Activated naive CD8-positive, alpha-beta T cell treated with anti-CD3 and anti-CD28 coated beads for 36 hours (primary cell): ENCODE measurements at places on chromosomes 16 and 17.

GRCh38 chr17:2062571-2063183 is 7.8 kb downstream of the HIC1 start:
- no peak for DNase-seq

GRCh38 chr16:88318521-88318920 is 64.2 kb upstream of the ZNF469 start:
- no peak for DNase-seq

DNA sequence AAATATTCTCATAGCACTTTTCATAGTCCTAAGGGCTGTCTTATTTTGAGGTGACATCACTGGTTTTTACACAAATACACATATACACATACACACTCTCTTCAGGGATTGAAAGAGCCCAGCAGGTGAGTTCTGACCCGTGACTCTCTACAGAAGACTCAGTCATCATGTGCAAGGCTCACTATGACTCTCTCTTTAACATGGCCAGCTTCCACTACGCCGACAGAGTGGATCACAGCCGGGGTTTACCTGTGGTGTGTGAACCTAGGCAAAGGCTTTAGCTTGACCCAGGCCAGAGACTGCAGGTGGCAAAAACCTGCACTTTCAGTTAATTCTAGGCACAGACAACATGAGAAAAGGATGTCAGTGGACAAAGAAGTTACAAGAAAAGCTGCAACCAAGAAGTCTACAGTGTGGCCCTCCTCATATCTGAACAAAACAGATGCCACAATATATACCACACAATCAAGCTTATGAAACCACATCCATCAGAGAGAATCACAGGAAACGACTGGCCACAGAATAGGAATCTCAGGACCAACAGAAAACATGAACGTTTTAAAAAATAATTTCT is 56.5 kb downstream of the CYTH1 start:
- DNase-seq, result peak; percentile 47

- DNase-seq, result no peak
Observed at GRCh38 chr16:3949287-3949686, 68.8 kb upstream of the CREBBP start.

- no peak for DNase-seq
Observed at GRCh38 chr17:81741594-81742452, 29.7 kb downstream of the SLC25A10 start.

- DNase-seq, result no peak
Observed at GRCh38 chr17:48143629-48144028, 36.1 kb downstream of the SNX11 start.

- no peak for DNase-seq
Observed at GRCh38 chr16:11392041-11392581, 46.9 kb downstream of the RMI2 start.

DNA sequence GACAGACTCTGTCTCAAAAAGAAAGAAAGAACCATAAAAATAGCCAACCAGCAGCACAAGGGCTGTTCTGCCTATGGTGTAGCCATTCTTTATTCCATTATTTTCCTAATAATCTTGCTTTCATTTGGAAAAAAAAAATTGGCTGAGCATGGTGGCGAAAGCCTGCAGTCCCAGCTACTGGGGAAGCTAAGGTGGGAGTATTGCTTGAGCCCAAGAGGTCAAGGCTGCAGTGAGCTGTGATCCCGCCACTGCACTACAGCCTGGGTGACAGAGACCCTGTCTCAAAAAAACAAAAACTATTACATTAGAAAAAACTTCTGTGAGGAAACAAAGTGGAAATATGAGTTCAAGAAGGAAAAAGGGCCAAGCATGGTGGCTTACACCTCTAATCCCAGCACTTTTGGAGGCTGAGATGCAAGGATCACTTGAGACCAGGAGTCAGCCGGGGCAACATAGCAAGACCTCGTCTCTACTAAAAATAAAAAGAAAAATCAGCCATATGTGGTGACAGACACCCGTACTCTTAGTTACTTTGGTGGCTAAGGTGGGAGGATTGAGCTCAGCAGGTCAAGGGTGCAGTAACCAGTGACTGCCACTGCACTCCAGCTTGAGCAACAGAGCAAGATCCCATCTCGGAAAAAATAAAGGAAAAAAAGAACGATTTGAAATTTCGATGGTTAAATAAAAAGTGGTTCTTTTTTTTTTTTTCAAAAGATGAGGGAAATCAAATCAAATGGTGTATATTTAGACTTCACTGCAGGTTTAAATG is 2.5 kb downstream of the DCAKD start:
- DNase-seq, result no peak

DNA sequence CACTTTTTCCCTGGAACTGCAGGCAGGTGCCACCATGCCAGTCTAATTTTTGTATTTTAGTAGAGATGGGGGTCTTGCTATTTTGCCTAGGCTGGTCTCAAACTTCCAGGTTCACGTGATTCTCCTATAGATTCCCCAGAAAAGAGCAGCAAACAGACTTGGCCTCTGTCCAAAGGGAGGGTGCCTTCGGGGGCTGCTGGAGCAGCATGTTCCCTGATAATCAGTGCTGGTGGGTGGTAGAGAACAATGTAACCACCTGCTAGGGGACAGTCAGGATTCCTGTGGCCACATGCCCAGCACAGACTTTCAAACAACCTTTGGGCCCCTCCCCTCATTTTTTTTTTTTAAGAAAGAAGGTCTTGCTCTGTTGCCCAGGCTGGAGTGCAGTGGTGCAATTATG is 14.2 kb upstream of the CCNF start:
- DNase-seq, result no peak

DNA sequence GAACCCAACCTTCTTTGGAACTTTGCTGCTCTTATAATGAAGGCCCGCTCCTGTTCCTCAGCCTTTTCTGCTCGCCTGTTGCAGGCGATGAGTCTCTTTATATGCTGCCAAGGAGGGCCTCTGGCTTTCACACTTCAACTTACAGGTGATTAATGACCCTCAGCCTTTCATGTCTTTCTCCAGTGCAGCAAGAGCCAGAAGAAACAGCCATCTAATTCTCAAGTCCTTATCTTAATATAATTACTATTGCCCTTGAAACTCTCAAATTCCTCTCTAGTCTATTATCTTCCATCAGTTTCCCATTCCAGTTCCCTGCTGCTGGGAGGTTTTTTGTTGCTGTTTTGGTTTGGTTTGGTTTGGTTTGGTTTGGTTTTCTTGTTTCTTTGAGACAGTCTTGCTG is 121.8 kb upstream of the MED13 start:
- no peak for DNase-seq

- peak; percentile 55 for DNase-seq
Observed at GRCh38 chr16:55257966-55258613, 65.9 kb upstream of the IRX6 start.

- DNase-seq, result no peak
Observed at GRCh38 chr17:6508519-6509030, 47.8 kb downstream of the PITPNM3 start.

- DNase-seq, result no peak
Observed at GRCh38 chr17:55580596-55581133, 69.4 kb upstream of the SMIM36 start.

DNA sequence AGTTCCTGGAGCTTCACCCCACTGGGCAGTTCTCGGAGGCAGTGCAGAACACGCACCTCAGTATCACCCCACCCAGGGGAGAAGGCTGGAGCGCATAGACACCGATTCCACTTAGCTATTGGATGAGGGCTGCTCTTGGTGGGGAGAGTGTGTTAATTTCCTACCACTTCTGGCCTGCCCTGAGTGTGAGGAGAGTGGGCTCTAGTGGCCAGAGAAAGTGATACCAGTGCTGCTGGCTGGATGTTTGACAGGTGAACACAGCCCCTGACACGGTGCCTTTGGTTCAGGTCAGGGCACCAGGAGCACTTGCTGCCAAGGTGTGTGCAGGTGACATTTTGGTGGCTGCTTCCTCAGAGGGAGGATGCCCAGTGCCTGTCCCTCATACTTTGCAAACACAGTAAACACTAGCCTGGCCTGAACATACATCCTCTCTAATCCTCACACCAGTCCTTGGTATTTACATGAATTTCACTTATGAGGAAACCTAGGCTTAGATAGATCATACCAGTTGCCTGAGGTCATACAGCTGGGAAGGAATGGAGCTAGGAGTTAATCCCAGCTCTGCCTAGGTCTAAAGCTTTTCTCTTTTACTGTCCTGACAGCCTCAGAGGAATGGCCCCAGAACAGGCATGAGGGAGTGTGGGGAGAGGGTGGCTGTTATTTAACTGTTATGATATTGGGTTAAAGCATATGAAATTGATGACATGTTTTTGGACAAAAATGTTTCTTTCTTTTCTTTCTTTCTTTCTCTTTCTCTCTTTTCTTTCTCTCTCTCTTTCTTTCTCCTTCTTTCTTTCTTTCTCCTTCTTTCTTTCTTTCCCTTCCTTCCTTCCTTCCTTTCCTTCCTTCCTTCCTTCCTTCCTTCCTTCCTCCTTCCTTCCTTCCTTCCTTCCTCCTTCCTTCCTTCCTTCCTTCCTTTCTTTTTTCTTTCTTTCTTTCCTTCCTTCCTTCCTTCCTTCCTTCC is 21.0 kb upstream of the ITGAX start:
- peak; percentile 29 for DNase-seq

GRCh38 chr17:17060930-17061329 is 18.7 kb downstream of the MPRIP start:
- DNase-seq, result no peak

DNA sequence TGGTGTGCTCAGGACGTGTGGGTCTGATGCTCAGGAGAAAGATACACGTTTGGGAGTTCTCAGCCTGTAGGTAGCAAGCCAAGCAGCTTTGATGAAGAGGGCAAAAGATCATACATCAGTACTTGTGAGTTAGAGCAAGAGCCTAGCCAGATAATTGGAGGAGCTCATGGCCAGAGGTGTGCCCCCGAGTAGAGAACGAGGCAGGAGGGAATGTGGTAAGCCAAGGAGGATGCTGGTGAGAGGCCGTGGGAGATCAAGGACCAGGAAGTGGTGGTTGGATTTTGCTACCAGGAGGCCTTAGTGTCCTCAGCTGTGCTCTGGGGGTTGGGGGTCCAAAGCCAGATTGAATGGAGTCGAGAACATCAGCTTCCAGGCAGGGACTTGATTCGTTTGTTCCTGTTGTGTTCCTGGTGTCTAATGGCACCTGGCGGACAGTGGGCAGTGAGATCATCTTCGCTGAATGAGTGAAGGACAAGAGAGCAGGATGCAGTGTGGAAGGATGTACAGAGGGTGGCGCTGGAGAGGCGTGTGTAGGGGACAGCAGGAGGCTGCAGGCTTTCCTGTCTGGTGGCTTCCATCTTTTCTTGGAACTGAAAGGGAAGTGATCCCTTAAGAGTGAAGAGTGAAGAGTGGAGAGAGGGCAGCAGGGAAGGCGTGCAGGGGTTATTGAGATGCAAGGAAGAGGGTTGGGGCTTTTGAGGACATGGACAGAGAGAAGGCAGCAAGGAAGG is 11.6 kb downstream of the FBXL19 start:
- peak; percentile 38 for DNase-seq

- DNase-seq, result no peak
Observed at GRCh38 chr17:66290101-66290722, 12.2 kb upstream of the PRKCA start.

GRCh38 chr16:72723781-72724180 is 324.1 kb downstream of the ZFHX3 start:
- DNase-seq, result no peak

GRCh38 chr17:42411361-42411760 is 11.7 kb downstream of the CAVIN1 start:
- DNase-seq, result no peak

GRCh38 chr17:47279062-47279801 is 25.6 kb downstream of the ITGB3 start:
- DNase-seq, result no peak

- DNase-seq, result no peak
Observed at GRCh38 chr16:78972986-78973385, 627.6 kb downstream of the MAF start.

DNA sequence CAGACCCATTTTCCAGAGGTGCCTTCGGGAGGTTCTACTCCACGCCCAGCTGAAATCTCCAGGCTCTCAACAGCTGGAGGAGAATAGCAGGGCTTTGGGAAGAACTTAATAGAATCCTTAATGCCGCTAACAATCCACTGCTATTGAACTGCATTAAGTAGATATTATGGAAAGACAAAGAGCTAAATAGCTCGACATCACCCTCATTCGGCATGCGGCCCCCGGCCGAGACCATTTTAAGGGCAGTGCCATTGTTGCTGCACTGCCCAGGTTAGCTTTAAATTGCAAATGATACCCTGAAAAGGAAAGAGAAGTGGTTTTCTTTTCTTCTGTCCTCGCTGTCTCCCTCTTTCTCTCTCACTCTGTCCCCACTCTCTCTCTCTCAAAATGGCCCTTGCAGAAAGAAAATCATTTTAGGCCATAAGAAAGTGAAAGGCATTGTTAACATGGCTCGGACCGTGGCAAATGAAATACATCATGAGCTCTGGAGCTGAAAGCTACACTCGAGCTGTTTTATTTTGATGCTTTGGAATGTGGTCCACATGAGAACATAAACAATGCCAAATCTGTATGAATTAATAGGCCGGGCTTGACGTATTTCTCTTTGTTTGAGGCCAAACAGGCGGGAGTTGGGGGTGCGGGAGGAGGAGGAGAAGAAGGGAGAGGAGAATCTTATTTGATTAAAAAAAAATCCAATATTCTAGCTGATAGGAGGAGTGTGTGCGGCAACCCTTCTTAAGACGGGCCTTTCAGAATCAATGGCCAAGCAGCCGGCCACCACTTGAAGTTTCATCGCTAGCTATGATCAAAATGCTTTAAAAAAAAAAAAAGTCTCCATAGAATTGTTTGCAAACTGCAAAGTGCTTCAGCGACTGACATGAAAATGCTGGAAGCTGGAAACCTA is 298.8 kb upstream of the IRX3 start:
- DNase-seq, result no peak

- no peak for DNase-seq
Observed at GRCh38 chr16:12375046-12375740, 398.7 kb downstream of the SNX29 start.

DNA sequence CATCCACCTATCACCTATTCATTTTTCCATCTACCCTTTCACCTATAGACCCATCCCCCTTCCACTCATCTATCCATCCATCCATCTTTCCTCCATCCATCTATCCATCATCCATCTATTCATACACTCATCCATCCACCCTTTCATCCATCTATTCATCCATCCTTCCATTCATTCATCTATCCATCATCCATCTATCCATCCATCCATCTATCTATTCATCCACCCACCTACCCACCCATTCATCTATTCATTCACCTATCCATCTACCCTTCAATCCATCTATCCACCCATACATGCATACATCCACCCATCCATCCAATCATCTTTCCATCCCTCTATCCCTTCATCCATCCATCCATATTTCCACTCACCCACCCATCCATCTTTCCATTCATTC is 63.3 kb downstream of the C17orf67 start:
- no peak for DNase-seq

- no peak for DNase-seq
Observed at GRCh38 chr16:67431775-67432505, 1.0 kb downstream of the HSD11B2 start.

- DNase-seq, result no peak
Observed at GRCh38 chr16:73166947-73167550, 119.1 kb upstream of the ZFHX3 start.

GRCh38 chr16:74309789-74310781 is 13.5 kb downstream of the PSMD7 start:
- DNase-seq, result peak; percentile 7

- no peak for DNase-seq
Observed at GRCh38 chr17:41329279-41329948, 13.9 kb upstream of the KRTAP17-1 start.
